Kidney glomerular epithelial cell (primary cell): ENCODE measurements at places on chromosomes 16 and 17.

GRCh38 chr16:82043680-82044584 is 8.9 kb downstream of the HSD17B2 start:
- DNase-seq: peak; percentile 60

GRCh38 chr16:29763326-29763725 is 14.7 kb upstream of the ZG16 start:
- DNase-seq: no peak

- peak; percentile 4 for DNase-seq
Observed at GRCh38 chr17:74957935-74958740, 14.4 kb downstream of the HID1 start.

- DNase-seq: peak; percentile 25
Observed at GRCh38 chr16:77905374-77905920, 116.9 kb upstream of the CLEC3A start.

DNA sequence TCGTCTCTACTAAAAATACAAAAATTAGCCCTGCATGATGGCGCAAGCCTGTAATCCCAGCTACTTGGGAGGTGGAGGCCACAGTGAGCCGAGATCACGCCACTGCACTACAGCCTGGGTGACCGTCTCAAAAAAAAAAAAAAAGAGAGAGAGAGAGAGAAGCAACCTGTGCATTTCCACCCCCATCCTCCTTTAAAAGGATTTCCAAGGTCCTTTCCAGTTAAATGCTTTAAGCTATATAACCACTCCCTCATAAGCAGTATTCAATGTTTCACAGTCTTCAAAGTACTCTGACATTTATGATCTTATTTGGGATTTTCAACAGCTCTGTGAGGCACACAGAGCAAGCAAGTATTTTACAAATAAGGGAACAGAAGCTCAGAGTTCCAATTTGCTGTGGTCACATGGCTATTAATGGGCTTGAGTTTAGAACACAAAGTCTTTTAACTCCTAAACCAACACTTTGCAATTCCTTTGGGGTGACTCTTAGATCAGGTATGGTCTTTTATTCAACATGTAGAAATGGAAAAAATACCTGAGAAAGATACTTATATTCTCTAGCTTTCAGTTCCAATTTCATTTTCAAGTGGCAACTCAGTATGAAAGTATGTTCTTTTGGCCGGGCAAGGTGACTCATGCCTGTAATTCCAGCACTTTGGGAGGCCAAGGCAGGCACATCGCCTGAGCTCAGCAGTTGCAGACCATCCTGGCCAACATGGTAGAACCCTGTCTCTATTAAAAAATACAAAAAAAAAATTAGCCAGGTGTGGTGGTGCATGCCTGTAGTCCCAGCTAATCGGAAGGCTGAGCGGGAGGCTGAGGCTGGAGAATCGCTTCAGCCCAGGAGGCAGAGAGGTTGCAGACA is 31.3 kb downstream of the SPOP start:
- peak; percentile 71 for DNase-seq

- no peak for DNase-seq
Observed at GRCh38 chr16:24511174-24511573, 28.2 kb upstream of the RBBP6 start.

DNA sequence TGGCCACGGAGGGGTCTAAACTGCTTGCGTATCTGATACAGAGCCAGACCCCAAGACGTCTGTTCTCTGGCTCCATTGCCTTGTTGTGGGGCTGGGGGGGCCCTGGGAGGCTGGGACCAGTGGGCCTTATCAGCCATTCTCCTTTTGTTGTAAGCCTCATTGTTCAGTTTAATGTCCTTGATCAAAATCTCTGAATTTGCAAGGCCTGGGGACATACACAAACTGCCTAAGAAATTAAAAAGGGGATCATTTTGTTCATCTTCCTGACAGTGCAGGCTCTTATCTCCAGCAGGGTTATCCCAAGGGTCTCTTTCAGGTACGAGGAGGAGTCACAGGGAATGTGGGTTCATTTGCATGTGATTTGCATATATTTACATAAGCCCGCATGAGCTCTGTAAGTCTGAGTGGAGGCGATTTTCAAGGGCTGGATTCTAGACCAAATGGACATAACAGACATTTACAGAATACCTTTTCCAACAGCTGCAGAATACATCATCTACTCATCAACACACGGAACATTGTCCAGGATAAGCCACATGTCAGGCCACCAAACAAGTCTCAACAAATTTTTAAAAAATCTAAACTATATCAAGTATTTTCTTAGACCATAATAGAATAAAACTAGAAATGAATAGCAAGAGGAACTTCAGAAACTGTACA is 269.8 kb downstream of the RBFOX1 start:
- DNase-seq: no peak

GRCh38 chr16:49492896-49493626 is 119.5 kb downstream of the C16orf78 start:
- no peak for DNase-seq

GRCh38 chr16:73028263-73028662 is 19.7 kb downstream of the ZFHX3 start:
- no peak for DNase-seq

DNA sequence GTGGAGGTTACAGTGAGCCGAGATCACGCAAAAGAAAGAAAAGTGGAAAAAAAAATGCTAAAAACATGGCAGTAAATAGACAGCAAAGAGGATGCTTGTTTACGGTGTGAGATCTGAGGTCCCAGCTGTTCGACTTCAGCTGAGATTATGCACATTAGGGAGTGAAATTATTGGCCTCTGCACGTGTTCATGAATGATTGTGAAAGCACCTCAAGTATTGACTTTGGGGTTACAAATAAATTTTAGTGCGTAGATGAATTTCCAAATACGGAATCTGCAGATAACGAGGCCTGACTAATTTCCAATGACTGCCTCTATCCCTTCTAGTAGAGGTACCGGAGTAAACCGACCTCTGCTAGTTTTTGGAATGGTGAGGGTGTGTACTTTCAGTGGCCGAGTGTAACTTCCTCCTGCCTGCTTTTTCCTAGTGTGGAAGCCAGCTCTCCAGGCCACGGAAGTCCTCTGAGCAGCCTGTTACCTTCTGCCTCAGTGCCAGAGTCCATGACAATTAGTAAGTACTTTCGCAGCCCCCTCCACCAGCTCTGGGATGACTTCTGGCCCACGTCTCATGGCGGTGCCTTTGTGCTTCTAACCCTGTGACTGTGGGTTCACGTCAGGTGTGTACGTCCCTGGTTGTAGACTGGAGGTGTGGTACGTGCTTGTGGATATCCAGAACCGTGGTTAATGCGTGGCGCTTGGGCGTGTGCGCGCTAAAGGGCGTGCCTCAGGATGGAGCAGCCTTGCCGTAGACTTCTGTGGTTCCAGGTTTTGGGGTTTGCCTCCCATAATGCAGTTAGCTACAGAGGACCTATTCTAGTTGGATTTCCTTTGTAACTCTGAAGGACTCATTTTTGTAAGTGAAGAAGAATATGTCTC is 102.1 kb downstream of the SNX29 start:
- no peak for DNase-seq

DNA sequence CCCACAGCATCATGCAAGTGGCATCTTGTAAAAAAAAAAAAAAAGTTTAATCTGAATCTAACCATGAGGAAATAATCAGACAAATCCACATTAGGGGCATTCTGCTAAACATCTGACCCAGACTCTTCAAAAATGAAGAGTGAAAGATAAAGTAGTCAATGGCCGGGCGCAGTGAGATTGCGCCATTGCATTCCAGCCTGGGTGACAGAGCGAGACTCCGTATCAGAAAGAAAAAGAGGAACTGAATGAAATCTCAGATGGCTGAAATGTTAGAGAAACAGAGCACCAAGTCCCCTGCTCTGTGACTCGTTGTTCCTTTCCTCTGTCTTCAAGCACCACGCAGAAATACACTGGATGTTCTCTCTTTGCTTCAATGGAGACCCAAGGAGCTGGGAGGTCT is 12.7 kb upstream of the RNF135 start:
- DNase-seq: no peak

DNA sequence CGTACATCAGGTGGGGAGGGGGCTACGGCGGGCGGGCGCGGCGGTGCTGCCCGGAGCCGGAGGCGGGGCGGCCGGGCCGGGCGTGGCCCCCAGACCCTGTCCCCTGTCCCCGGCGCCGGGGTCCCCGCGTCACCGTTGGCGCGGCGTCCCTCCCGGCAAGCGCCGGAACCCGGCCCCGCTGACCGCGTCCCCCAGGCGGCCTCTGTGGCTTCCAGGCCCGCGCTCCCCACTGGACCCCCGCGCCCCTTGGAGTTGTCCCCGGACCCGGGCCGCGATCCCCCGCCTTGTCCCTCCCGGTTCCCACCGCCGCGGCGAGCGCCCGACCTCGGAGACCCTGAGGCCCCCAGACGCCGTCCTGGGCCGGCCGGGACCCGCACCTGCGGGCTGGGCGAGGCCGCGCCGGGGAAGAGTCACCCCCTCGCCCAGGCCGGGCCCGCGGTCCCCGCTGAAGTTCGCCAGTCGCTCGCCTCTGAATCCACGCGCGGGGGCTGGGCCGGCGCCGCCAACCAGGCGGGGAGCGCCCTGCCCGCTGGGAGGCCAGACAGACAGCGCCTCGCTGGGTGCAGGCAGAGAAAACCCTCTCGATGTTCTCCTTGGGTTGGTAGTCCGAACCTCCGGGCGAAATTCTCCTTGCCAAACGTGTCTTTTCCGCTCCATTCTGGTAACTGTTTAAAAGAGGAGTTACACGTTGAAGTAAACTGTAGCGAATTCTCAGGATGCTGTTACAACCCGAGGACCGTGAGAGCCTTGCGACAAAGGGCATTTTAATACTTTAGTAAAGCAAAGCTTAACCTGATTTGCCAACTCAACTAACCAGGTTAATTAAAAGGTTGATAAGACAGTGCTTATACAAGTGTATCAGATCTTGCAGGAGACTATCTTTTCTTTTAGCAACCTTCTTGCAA is 761 bp downstream of the GAN start:
- peak; percentile 43 for DNase-seq
